ENCODE measurements at places on chromosomes 7 and 10. TPM values are rescaled to one million over a fixed set of nuclear protein-coding genes. Genes with fewer than 3 reads are reported as not detected.
A peak's percentile ranks its signal among the peaks of the same experiment; 100 is the strongest.

Gene TAS2R4
- total RNA-seq, result 1.0 TPM

GRCh38 chr10:43254199-43254730, 12.6 kb downstream of the RASGEF1A start:
- DNase-seq, result no peak

- DNase-seq, result no peak
These were observed 69.1 kb upstream of the MXI1 start for GRCh38 chr10:110138197-110138812.

GRCh38 chr7:108875139-108875538, 305.5 kb downstream of the DNAJB9 start:
- no peak for DNase-seq

DNA sequence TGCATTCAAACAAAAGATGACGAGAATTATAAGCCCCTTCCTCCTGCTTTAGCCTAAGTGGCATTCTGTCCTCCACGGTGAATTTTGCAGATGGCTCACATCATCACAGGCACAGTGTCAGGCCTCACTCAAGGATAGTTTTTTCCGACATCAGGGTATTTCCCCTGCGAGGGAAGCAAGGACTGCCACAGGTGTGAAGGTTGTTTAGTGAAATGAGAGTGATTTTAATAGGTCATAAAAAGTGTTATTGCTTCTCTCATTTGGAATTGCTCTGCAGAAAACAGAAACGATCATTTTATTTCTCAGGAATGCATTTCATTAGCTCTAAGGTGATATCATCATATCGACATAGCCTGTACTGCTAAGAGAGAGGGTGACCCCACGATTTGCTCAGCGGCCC, 128.7 kb upstream of the LANCL2 start:
- peak; percentile 1 for DNase-seq

All from activated CD8-positive, alpha-beta T cell treated with anti-CD3 and anti-CD28 coated beads, Interleukin-2, amount 10 ng/mL, durations not matched to agents 7 days and 5 days (primary cell).